Muscle of leg (tissue), 16 donors: ENCODE measurements at places on chromosomes 6 and 20. TPM values are rescaled to one million over a fixed set of nuclear protein-coding genes. Genes with fewer than 3 reads are reported as not detected.

- no peak for DNase-seq
These were observed 25.5 kb upstream of the FKBP1A start for GRCh38 chr20:1418350-1418749.

- DNase-seq = no peak
These were observed 7.7 kb downstream of the PHIP start for GRCh38 chr6:79070206-79070825.

DNA sequence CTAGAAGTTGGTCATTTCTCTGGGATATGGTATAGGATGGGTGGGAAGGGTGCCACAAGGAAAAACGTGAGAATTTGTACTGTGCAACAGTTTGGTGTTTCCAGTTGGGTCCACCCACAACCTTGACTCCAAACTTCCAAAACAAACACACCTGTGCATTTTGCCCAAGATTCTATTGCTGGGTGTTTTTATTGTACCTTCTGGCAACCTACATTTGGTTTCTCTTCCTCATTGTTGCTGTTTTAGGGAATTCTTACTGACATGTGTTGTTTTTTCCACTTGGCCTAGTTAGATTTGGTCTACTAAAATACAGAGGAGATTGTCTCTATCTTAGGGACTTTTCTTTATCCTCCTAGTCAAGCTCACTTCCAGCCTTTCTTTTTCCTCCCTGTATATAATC, 16.7 kb downstream of the TULP4 start:
- DNase-seq = no peak

- no peak for DNase-seq
These were observed 188.3 kb upstream of the GMDS start for GRCh38 chr6:2433711-2434110.

- peak; percentile 90 for DNase-seq
These were observed 261.9 kb upstream of the ECI2 start for GRCh38 chr6:4397307-4397706.

The CST5 gene
- polyA plus RNA-seq = not detected
